ENCODE measurements at places on chromosomes 5 and 9.
A peak's percentile ranks its signal among the peaks of the same experiment; 100 is the strongest.

DNA sequence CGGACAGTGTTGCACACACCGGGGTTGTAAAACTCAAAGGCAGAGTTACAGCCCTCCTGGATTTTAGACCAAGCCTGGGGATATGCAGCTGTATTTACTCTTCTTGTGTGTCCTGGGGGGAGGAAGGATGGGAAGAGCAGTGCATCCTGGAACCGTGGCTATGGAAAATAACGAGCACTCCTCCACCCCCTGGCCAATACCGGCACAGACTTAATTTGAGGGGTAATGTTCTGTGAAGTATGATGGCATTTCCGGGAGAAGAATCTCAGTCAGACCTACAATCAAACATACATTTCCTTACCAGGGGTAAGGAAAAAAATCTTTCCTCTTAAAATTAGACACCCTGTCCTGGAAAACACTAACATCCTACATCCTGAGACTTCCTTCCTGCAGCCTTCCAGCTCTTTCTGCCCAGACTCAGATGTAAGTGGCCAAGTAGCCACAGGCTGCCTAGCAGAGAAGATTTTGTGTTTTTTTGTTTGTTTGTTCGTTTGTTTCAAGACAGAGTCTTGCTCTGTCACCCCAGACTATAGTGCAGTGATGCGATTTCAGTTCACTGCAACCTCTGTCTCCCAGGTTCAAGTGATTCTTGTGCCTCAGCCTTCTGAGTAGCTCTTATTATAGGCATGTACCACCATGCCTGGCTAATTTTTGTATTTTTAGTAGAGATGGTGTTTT, 11.0 kb upstream of the ERMP1 start:
- no peak for DNase-seq

GRCh38 chr5:29994519-29994918, 1199.0 kb upstream of the CDH6 start:
- DNase-seq = no peak

DNA sequence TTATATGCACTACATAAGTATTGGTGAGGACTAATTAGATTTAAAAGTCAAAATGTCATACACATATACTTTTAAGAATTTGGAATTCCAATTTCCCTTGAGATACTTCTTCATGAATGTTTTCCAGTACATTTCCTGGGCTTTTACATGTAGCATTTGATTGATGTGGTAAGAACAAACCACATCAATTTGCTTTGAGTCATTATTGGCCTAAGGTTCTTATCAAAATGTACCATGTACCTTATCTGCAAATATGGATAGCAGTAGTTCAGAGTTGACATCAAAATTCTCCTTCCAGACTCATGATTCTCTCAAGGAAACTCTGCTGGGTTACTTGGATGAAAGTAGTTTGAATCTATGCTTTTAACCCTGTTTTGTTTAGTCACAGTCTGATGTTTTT, 2.5 kb downstream of the CAST start:
- DNase-seq = peak; percentile 45

- no peak for DNase-seq
These were observed 55.4 kb downstream of the EFNA5 start for GRCh38 chr5:107615299-107615817.

DNA sequence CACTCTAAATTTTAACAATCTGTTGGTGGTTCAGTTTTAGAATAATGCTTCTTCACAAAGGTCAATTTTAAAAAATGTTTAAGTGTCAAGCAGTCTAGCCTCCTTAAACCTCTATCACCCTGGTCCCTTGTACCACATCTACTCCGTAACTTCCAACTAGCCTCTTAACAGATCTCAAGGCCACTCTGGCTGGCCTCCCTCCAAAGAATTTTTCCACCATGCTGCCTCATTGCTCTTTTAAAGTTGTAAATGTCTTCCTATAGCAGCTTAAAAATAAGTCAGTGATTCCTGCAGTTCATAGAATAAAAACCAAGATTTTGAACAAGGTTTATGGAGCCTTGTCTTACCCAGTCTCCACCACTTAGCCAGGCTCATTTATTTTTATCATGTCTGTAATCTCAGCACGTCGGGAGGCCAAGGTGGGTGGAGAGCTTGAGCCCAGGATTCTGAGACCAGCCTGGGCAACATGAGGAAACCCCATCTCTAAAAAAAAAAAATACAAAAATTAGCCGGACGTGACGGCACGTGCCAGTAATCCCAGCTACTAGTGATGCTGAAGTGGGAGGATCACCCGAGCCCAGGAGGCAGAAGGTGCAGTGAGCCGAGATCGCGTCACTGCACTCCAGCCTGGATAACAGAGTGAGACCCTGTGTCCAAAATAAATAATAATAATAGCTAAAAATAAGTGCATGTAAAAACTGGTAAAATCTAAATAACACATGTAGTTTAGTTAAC, 924.9 kb upstream of the DMAC1 start:
- DNase-seq = no peak

- DNase-seq = no peak
These were observed 82.8 kb upstream of the ASS1 start for GRCh38 chr9:130361873-130362362.

DNA sequence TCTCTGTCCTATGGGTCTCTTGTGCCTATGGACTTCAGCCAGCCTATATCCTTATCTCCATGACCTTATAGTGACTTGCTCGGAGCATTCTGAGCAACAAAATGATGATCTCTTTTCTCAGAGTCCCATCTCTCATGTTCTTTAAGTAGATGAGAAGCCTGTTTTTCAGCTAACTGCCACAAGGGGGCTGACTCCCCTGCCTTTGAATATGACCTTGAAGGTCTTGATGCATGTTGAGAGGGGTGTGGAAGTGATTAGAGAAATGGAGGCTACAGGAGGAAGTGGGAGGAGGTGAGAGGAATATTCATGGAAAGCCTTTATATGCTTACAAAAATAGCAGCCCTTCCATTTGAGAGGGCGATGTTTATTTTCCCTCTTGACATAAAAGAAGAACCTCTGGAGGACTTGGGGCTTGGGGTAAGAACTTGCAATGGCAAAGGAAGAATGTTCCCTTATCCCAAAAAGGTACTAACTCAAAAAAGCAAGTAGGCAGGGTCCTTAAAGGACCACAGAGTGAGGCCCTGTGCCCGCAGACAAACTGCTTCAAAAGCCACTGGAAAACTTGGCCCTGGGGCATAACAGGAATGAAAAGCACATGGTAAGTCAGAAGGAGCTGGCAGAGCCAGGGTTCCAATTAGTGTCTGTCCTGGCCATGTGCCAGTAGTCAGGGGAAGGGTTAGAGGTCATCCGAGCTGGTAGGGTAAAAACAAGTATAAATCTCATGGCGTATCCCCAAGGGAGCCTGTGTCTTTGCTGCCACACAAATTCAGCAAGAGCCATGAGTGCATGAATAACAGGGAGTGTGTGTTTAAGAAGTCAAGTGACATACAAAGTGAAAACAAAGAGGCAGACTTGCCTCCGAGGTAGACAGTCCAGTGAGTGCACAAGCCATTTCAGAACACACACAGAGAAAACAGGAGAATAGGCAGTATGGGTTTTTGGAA, 39.1 kb downstream of the FGD3 start:
- peak; percentile 49 for DNase-seq

GRCh38 chr5:124060413-124061067, 548.6 kb downstream of the CSNK1G3 start:
- no peak for DNase-seq

- DNase-seq = no peak
These were observed 6.5 kb upstream of the INSL6 start for GRCh38 chr9:5191985-5192384.

- no peak for DNase-seq
These were observed 22.9 kb upstream of the HMGCS1 start for GRCh38 chr5:43336159-43336558.

DNA sequence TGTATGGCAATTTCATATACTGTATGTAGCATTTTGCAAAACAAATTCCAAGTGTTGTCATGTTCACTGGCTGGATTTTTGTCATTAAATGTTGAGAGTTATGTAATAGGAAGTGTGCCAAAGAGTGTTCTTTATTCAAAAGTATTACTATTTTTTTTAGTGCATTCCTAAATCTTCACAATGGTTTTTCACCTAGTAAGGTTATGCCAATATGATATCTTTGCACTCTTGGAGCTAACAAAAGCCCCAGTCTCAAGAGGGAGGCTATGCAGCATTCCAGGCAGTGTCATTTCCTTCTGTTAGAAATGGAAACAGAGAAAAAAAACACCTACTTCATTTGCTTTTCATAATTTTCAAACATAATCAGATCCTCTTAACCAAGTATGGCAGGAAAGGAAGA, 5.1 kb upstream of the SSBP2 start:
- no peak for DNase-seq

GRCh38 chr5:138762110-138762509, 8.9 kb downstream of the CTNNA1 start:
- DNase-seq = no peak

DNA sequence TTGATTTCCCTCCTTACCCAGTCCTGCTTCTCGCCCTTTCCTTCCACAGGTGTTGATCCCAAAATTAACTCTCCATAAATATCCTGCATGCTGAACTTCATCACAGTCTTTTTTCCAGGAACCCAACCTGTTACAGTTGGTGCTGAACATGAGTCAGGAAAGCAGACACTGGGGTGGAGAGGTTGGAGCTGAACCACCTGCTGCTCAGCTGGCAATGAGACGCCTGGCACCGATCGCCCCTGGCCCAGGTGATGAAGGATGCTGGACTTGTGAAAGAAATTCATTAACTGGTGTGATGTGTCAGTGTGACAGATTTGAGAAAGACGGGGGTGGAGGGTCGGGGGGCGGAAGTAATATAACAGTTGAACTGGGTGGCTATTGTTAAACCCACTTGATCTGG, 30.6 kb downstream of the CPLX2 start:
- no peak for DNase-seq

DNA sequence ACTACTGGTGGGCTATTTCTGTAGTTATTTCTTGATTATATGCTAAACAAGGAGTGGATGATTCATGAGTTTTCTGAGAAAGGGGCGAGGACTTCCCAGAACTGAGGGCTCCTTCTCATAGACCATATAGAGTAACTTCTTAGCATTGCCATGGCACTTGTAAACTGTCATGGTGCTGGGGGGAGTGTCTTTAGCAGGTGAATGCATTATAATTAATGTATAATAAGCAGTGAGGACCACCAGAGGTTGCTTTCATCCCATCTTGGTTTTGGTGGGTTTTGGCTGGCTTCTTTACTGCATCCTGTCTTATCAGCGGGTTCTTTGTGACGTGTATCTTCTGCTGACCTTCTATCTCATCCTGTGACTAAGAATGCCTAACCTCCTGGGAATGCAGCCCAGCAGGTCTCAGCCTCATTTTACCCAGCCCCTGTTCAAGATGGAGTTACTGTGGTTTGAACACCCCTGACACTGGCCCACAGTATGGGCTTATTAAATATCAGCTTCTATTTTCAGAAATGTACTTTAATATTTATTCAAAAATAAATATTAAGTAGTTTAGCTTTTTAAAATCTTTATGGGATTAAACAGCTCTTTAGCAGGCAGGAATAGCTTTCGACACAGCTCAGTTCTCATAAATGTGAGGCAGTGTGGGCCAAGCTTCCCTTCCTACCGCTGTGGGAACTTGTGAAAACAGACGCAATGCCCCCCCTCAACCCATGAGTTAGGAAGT, 44.4 kb downstream of the GALNT12 start:
- no peak for DNase-seq

DNA sequence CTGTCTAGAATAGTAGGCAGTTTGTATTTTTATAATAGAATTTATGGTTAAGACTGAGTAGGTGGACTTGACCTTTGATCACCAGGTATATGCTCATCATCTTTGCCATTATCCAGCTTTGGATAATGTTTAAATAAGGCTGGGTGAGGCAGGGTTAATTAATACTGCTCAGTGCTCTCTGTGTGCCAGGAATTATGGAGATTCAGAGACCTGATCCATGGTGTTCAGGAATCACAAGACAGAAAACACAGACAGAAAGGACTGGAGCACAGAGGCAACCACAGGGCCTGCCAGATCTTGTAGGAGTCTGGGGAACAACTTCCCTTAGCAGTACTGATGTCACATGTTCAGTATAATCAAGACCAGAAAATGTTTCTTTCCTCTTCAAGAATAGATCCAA, 186.3 kb upstream of the ADCY2 start:
- DNase-seq = no peak

DNA sequence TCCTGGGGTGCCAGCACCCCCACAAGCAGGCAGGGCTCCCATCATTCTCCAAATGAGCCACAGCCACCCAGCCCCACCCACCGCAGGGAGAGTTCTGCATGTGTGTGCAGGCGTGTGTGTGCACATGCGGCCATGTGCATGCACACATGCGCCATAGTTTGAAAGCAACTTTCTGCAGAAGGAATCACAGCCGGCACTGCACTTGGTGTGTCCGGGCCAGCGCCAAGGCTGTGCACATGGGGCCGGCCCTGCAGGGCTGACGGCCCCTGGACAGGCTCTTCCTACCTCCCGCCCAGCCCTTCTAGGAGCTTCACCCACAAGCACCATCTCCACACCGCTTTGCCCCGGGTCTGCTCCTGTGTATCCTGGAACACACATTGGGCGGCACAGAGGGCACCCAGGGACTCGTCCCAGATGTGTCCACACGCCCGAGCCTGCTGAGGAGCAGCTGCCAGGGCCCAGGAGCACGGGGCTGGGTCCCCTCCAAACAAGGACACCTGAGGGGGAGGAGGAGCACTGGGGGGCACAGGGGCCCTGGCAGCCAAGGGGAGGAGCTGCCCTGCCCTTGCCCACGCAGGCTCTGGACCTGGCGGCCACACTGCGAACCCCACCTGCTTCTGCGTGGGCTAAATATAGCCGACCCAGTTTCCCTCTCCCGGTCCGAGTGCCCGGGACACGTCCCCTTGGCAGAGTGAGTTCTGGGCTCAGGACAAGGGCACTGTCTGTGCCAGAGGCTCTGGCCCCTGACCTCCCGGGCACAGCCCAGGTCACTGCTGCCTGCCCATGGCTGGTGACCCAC, 19.1 kb downstream of the TPPP start:
- DNase-seq = no peak

- no peak for DNase-seq
These were observed 175.1 kb upstream of the DAB2 start for GRCh38 chr5:39599721-39600431.

DNA sequence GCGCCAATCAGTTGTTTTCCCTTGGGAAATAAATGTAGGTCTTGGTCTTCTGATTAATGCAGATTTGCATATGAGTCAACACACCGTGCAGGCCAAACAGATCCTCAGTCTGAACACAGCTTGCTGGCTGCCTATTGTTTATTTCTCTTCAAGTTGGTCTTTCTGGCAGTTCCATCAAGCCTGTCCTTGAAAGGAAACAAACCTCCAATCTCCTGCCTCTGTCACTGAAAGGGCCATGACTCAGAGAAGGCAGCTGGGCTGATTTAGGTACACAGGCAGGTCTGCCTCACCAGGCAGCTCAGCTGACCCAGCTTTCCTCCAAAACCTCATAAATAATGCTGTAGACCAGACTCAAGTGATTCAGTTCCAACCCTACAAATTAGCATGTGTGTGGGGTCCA, 175.9 kb downstream of the MAN2A1 start:
- DNase-seq = no peak

- DNase-seq = no peak
These were observed 138.0 kb upstream of the NFIB start for GRCh38 chr9:14451949-14452348.

DNA sequence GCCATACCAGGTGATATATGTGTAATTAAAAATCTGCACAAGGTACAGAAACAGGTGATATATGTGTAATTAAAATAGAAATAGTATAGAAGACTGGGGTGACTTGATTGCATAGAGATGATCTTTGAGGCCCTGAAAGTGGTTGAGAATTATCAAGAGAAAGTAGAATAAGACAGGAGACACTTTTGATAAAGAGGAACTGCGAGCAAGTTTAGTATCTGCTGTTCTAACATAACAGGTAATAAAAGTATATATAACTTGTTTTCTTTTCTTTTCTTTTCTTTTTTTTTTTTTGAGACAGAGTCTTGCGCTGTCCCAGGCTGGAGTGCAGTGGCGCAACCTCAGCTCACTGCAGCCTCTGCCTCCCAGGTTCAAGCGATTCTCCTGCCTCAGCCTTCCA, 5.4 kb downstream of the SNX2 start:
- DNase-seq = no peak

GRCh38 chr5:141121563-141121962, at the start of gene PCDHB4:
PCDHB4 (plus strand) TSS chr5:141121818; CDS start chr5:141121999, 181 bp downstream.
- no peak for DNase-seq
